ENCODE measurements at places on chromosomes 11 and 22.

DNA sequence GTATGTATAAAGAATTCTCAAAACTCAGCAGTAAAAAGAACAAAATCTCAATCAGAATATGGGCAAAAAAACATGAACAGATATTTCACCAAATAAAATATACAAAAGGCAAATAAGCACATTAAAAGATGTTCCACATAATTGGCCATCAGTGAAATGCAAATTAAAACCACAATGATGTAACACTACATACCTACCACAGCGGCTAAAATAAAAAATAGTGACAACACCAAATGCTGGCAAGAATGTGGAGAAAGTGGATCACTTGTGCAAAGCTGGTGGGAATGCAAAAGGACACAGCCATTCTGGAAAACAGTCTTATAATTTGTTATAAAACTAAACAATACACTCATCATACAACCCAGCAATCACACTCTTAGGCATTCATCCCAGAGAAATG is 38.3 kb upstream of the ACER3 start:
- DNase-seq = no peak

- DNase-seq = peak; percentile 35
These were observed 17.6 kb upstream of the BDNF start for GRCh38 chr11:27717801-27718229.

GRCh38 chr11:100964435-100964834 is 165.2 kb downstream of the PGR start:
- DNase-seq = peak; percentile 82

DNA sequence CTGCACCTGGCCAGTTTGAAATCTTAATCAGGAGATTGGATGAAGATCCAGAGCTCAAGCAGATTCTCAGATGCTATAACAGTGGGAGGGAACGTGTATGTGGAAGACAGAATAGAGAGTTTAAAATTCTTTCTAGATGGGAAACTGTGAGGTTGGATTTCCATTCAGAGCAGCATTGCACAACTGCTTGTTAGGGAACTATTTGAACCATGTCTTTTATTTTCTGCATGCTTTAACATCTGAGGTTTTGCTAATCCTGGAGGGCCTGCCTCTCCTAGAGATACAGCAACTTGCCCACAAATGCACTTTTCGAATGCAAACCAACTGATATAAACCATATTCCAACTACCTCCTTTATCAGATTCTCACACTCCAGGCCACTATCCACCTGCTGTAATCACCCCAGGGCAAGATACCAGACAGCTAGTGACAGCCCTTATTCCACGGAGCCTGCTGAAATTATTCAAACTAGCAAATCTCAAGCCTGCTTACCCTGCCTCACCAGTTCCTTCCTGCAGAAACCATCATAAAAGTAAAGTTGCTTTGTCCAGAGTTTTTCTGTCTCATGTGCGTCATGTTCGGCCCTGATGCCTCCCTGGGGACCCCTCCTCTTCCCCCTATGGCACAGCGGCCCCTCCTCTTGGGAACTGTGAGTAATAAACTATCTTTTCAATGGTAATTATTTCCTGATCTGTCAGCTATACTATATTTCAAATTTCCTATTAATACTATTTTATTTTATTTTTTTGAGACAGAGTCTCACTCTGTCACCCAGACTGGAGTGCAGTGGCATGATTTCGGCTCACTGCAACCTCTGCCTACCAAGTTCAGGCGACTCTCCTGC is 18.4 kb upstream of the SEC14L4 start:
- no peak for DNase-seq

GRCh38 chr11:3121416-3121815 is 43.7 kb downstream of the OSBPL5 start:
- no peak for DNase-seq

DNA sequence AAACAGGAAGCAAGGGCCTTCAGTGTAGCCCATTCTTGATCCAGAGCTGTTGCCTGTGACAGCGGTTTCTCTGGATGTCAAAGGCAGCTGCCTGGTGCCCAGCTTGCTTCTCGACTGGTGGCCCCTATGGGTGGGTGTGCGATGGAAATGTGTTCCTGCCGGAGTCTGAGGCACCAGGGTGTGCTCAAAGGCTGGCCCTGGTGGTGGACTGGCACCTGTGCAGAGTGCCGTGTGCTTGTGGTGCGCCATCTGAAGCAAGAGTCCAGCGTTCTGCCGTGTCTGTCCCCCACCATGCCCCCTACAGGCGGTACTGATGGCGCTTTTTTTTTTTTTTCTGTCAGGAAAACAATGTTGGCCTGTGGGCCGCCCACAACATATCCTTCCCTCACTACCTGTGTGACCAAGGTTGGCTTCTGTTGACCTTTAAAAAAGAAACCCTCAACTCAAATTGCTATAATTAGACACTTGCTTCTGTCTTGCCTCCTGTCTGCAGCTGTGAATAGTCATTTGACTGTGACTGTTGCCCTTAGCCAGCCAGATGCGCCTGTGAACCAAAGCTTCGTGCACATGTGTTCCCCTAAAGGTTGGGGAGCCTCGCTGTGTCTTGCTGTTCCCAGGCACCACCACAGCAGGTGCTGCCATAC is 4.7 kb upstream of the RANBP1 start:
- peak; percentile 37 for DNase-seq

GRCh38 chr11:60890696-60891095 is 15.7 kb downstream of the PRPF19 start:
- DNase-seq = no peak

GRCh38 chr11:20909995-20910726 is 240.8 kb downstream of the NELL1 start:
- DNase-seq = no peak

DNA sequence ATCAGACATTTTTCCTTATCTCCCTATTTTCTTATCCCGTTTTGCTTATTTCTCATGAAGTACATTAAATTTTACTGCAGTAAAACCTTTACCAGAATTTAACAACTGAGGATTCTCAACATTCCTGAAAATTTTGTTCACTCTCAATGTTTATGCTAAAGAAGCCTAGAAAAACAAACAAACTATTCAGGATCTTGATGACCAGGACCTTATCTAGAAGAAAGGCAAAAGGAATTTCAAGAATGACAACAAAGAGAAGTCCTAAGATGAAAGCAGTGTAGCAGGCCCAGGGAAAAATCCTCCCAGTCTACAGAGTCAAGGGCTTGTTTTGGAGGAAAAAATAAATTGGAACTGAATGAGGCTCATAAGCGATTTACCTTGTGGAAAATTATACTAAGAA is 283.3 kb upstream of the ARHGAP42 start:
- DNase-seq = no peak

DNA sequence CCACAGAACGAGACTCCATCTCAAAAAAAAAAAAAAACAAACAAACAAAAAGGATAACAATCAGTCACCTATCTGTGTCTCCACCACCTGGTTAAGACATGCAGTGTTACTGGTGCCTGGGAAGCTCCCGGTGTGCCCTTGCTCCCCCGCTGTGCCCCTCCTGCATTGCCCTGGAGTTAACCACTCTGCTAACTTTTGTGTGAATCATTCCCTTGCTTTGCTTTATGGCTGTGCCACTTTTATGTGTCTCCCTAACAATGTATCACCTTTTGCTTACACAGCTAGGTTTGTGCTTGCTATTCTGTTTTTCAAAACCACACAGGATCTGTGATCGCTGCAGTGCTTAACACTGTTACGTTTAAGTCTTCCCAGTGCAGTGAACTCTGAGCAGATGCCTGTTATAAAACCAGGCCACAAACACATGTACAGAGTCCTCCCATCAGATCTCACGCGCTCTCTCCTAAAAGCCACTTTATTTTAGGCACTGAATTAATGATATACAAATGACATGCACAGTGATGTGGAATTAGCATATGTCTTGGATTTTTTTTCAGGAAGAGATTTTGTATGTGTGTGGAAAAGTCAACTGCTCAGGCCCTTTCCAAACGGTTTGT is 69.9 kb downstream of the BUD13 start:
- no peak for DNase-seq

DNA sequence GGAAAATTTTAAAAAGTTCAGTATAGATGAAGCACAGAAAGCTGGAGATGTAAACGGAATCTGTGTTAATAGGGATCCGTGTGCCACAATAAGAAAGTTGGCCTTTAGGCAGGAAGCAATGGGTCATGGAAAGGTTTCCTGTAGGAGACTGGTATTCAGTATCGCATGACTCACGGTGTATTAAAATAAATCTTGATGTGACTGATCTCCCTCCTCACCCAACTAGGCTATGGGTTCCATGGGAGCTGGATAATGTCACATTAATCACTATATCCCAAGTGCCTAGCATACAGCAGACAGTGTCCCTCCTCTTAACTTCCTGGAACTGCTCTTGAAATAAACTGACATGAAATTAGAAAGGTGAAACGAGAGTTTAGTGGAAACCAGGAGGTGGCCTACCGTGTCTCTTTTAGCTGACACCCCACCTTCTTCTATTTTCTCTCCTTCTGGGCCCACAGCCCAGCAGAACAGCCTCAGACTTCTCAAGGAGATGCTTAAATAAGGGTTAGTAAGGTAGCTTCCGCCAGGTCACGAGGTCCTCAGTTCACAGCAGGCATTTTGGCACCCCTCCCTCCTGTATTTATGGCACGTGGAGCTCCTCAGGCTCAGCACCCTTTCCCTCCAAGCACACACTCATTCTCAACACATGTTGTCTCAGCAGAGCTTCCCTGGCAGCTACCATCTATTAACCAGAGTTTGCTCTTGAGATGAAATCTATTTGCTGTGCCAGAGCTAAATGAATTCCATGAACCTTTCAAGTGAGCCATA is 118.8 kb downstream of the NXPE2 start:
- peak; percentile 41 for DNase-seq

- DNase-seq = no peak
These were observed 30.7 kb downstream of the LRFN4 start for GRCh38 chr11:66887526-66887925.

DNA sequence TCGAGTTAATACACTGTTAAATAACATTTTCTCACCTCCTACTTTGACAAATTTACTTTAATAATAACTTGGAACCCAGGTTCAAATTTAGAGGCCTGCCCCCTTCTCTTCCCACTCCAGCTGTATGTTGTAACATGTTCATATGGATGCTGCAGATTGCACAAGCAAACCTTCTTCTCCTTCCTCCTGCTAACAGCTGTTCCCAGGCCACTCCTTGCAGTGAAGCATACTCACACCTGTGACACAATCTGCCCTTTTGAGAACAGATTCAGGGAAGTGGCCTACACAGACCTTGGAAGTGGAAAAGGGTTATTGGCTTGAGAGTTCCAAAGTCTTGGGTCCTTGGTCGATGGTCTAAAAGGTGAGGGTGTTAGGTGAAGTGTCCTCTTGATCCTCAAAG is 131.9 kb downstream of the TEAD1 start:
- no peak for DNase-seq

GRCh38 chr22:32476281-32477195 is 1.9 kb downstream of the FBXO7 start:
- no peak for DNase-seq

DNA sequence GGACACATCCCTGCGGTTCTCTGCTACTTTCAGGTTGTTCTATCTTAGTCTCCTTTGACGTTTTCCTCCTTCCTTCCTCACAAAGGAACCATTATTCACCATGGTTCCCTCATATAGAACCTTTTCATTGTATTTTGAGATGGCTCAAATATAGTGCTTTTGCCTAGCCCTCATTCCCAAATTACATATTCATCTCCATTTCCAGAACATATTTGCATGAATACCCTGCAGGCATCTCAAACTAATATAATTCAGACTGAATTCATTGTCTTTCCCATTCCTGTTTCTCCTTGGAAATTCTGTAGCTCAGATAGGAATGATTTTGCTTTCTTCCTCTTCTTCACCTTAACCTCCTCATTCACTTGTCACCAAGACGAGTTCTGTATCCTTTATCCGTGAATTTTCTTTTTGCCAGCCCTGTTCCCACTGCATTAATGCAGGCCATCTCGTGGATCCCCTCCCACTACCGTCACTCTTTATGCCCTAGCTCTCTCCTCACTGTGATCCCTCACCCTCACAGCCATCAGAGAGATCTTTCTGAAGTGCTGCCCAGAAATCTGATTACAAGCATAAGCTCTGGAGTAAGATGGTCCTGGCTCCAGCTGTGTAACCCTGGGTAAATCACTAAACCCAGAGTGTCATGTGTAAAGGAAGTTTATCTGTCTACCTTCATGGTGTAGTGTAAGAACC is 23.3 kb downstream of the PIWIL4 start:
- no peak for DNase-seq

DNA sequence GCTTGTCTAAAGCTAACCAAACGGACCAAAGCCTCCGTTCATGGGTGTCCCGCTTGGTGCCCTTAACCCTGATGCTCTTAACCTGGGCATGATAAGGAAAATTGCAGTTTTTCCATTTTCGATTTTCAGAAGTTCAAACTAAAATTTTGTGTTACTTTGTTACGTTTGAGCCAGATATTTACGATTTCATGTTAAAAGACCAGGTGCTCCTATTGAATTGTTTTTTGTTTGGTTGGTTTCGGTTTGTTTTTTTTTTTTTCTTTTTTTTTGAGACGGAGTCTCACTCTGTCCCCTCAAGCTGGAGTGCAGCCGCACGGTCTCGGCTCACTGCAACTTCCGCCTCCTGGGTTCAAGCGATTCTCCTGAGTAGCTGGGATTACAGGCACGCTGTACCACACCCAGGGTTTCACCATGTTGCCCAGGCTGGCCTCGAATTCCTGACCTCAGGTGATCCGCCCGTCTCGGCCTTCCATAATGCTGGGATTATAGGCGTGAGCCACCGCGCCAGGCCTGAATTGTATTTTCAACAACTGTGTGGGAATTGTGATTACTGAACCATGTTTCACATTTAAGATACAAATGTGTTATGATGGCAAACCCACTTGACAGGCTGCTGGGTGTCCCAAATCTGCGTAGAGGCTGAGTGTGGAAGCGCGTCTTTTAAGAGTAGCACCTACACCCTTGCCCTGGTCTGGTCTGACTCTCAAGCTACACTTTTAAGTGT is 864 bp upstream of the USP28 start:
- no peak for DNase-seq

GRCh38 chr11:62337303-62338181 is at the start of gene ASRGL1:
TSS of gene ASRGL1 (plus strand) at chr11:62337448. CDS start at chr11:62337978, 530 bp downstream.
- DNase-seq = peak; percentile 54

- DNase-seq = no peak
These were observed 58.7 kb upstream of the KIRREL3 start for GRCh38 chr11:127059286-127059685.

DNA sequence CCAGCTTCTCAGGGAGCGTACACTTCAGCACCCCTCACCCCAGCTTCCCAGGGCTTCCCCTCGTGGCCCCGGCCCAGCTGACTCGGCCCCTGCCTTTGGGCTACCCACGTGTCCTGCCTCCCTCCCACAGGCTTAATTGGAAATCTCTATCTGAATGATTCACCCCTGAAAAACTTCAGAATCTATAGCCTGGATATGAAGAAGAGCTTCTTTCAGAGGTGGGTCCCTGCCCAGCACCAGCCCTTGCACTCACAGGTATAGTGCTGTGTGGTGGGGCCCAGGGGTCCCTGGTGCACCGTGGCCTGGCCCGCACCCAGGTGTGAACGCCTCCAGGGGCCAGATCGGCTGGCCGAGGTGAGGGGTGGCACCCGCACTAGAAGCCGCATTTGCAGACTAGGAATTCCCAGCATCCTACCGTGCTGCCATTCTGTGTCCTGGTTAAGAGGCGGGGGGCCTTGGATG is 38.4 kb downstream of the B3GAT1 start:
- no peak for DNase-seq

DNA sequence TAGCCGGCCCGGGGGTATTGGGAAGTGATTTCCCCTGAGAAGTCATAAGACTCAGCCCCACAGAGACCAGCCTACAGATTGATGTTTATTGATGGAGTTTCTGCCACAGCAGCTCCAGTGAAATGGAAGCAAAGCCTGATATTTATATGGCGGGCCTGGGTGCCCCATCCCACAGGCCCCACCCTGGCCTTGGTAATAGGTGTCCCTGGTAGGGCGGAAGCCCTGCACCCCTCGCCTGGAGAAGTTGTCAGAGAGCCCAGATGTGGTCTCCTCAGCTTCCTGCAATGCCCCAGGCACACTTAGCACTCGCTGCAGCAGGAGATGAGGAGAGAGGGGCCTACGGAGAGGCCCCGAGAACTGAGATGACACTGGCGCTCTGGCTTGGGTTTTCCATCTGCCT is 107.4 kb downstream of the MORC2 start:
- no peak for DNase-seq
